ENCODE measurements at places on chromosomes 12 and 14.

GRCh38 chr12:124764870-124765580 lies 98.6 kb downstream of the SCARB1 start:
- no peak for DNase-seq

GRCh38 chr12:129202109-129202814 lies 349.0 kb downstream of the GLT1D1 start:
- peak; percentile 40 for DNase-seq

DNA sequence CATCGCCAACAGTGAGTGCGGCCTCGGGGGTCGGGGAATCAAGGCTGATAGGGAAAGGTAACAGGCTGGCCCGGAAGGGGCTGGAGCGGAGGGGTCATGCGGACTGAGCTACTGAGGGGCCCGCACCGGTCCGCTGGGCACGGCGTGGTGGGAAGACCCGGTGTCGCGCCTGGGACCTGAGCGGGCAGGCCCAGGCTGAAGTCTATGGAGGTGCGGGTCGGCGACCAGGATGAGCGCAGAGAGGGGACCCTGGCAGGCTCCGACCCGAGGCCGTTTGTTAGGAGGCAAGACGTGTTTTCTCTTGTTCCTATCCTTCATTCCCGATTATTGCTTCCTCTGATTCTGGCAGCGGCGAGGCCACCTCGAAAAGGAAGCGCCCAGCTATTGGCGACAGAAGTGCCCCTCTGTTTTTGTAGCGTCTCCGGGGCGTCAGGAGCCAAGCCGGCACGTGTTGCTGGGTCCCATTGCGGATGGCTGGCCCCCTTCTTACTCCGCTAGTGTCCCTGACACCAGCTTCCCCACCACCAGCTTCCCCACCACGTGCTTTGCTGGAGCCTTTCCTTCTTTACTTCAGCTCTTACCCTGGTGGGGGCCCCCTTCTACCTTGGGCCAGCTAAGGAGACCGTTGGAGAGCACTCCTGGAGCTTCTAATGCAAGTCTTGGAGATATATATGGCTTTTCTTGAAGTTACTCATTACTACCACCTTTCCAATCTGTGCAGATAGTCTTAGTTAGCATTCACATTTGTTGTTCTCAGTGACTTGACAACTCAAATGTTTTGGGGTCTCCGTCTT lies 653 bp downstream of the PA2G4 start:
- DNase-seq, result no peak

GRCh38 chr14:54343272-54344121 lies 53.3 kb upstream of the CDKN3 start:
- no peak for DNase-seq

GRCh38 chr12:112525426-112525809 lies 106.7 kb downstream of the PTPN11 start:
- DNase-seq, result no peak

DNA sequence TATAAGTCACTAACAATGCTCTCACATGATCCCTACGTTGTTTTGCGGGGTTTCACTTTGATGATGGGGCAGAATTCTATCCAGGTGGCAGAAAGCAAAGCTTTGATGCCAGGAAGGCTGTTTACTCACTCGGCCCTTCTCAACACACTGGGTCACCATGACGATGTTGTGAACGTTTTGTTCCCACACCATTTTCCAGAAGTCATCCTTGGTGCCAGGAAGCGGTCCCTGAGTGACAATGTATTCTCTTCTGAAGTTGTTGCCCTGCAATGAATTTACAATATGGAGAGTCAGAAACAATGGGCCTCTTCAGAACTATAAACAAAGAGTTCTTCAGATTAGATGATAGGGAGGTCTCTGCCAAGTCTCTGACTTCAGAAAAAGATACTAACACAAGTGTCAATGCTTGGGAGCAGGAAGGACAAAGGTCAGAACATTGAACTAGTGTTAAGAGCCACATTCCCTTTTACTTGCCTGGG lies 101.3 kb downstream of the PTPRB start:
- no peak for DNase-seq

DNA sequence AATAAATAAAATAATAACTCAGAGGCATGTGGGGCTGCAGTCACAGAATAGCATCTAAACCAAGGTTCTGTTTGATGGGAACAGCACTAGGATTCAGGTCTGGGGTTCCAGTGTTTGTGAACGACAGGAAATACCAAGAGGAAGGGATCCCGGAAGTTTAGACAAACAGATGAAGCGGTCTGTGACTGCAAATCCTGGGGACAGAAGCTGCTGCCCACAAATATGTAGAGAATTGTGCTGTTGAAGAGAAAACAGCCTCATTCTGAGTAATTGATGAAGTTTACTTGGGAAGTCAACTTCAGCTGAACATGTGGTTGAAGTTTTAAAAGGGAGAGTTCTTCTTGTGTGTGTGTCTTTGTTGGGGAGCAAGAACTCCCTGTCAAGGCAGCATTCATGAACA lies 98.4 kb upstream of the TBX5 start:
- no peak for DNase-seq

GRCh38 chr14:91388551-91388975 lies 29.1 kb downstream of the CCDC88C start:
- DNase-seq, result no peak

GRCh38 chr12:120085920-120086645 lies 30.5 kb downstream of the RAB35 start:
- no peak for DNase-seq

- no peak for DNase-seq
These were observed 4.4 kb upstream of the SHMT2 start for GRCh38 chr12:57224973-57225679.

DNA sequence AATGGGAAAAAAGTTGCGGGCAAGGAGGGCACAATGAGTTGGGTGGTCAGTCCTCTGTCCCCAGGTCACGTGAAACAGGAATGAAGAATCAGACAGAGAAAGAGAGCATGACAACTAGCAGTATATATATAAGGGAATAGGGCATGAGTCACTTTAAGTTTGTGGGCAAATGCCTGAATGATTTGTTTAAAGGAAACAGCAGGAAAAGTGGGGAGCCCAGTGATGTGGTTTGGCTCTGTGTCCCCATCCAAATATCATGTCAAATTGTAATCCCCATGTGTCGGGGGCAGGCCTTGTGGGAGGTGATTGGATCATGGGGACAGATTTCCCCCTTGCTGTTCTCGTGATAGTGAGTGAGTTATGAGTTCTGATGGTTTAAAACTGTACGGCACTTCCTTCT lies 195.3 kb upstream of the IGF1 start:
- DNase-seq, result no peak

DNA sequence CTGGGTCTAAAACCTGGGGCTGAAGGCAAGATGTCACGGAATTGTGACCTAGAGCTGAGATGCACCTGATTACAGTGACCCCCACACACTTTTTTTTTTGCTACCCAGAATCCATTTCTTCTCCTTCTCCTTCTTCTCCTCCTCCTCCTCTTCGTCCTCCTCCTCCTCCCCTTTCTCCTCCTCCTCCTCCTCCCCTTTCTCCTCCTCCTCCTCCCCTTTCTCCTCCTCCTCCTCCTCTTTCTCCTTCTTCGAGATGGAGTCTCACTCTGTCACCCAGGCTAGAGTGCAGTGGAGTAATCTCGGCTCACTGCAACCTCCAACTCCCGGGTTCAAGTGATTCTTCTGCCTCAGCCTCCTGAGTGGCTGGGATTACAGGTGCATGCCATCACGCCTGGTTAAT lies 19.4 kb upstream of the FLVCR2 start:
- DNase-seq, result no peak

- DNase-seq, result no peak
These were observed 129.5 kb downstream of the ETV6 start for GRCh38 chr12:11778713-11779685.

DNA sequence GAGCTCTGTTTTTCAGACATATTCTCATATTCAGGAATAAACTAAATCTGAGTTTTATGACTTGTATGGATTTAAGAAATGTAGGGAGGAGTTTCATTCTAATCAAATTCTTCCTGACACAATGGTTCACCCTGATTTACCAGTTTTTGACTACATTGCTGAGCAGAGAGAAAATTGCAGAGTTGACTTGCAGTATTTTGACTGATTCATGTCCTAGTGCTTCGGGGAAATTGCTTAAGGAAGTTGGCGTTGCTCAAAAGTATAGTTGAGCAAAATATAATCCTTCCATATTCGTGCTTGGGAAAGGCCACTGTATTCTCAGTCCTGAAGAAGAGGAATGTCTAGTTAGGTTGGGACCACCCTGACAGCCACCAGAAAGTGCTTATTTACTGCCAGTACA lies 1.3 kb upstream of the TWF1 start:
- no peak for DNase-seq

DNA sequence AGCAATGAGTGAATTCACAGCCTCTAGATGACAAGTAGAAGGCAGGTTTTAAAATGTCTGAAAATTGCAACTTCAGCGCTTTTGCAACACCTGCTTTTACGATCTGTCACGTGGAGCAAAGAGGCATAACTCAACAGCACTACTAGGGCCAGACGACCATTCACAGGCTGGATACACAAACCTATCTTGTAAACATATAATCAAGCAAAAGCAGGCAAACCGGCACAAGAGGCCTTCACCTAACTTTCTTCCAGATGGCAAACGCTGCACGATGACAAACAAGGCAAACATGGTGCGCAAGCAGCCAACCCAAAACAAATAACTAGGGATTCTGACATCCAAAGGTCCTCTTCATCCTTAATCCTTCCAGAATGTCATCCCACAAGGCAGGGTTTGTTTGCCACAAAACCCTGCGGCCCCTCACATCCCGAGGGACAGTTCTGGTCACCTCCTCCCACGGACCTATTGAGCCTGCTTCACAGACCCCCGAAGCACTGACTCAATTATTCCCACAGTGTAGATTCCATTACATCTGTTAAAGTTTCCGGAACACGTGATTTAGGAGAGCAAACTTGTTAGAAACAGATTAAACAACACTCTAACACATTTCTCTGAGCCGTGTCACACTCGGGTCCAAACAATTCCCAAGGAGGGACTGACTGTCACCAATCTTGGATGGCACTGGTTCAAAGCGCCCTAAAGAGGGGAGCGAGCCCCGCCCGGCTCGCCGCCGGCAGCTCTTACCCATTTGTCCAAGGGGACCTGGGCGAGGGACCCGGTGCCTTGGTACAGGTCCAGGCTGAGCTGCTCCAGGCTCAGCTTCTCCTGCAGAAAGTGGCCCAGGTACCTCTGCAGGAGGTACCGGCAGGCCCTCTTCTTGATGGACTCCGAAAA lies 823 bp downstream of the ATG2B start:
- no peak for DNase-seq

DNA sequence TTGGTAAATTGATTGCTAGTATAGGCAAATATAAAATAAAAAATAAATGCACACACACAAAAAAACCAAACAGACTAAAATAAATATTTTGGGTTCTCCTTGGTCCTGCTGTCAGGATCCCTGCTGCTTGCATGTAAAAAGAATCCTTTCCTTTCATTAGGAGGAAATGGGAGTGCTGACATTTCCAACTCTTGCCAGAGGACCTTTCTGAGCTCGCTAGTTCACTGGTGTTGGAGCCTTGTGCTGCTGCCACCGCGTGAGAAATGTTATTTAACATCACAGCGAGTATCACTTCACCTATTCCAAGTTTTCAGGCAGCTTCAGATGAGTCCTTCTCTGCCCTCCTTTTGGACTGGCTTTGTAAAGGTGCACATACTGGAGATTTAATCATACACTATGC lies 358.9 kb downstream of the NPAS3 start:
- DNase-seq, result no peak

- no peak for DNase-seq
These were observed 223.9 kb downstream of the PTPRO start for GRCh38 chr12:15546102-15546701.

- no peak for DNase-seq
These were observed 393.1 kb upstream of the RGS6 start for GRCh38 chr14:71538938-71539649.

DNA sequence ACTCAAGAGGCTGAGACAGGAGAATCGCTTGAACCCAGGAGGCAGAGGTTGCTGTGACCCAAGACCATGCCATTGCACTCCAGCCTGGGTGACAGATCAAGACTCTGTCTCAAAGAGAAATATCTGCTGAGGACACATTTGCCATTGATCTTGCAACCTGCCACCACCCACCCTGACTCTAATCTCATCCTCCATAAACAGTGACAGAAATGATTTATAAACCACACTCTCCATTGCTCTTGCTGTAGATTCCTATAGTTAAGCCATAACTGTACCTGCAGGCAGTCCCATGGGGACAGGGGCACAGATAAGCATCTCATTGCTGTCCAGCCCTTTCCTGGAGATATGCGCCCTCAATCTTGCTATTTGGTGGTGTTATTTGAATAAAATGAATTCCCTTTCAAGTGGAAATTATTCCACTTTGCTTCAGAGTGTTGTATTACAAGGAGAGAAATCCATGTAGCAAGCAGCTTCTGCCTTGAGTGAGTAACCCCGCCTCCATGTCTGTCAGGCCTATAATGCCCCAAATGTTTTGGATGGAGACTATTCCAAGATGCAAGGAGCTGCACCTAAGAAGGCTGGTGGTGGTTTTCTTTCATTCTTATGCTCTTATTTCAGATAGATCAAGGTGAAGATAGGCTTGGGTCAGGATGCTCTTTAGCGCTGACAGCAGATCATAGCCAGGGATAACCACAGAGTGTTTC lies 3.0 kb upstream of the ZDHHC22 start:
- no peak for DNase-seq

DNA sequence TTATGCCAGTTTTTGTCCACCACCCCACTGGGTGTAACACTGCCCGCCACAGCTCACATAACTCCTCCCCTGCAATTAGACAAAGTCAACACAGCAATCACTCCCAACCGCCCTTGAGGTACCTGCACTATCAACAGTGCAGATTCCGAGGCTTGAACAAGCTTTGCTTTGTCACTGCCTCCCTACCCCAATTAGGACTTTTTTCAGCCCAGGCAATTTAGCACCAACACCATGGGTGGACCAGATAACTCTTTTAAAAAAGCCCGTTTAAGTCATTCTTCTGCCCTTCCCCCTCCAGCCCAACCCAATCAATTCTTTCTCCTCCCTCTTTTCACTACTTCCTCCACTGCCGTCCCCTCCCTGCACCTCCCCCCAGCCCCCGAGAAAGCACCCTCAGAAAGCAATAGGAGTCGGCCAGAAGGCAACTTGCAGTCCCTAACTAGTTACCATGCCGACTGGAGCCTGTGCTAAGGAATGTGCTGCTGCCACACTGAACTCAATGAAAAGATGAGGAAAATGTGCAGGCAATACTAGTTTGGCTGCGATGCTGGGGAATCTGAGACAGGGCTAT lies 45.7 kb upstream of the OTX2 start:
- no peak for DNase-seq

DNA sequence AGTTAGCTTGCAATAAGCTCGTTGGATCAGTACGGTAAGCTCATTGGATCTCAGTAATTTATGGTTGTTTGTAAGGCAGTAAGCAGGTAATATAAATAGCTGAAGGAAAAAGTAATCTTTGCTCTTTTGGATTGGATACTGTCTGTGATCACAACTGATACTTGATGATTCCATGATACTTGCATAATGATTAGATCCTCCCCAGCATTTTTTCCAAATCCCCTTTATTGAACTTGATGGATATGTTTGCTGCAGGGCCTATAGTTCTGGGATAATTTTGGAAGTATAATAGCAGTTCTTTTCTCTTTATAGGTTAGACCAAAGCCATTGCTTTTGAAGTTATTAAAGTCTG lies 5.2 kb downstream of the MDM2 start:
- no peak for DNase-seq

- DNase-seq, result no peak
These were observed 35.2 kb upstream of the RNASE1 start for GRCh38 chr14:20837831-20838230.

Measured in vagina (tissue), 2 donors.